ENCODE measurements at places on chromosomes 3 and 15.

GRCh38 chr3:150511122-150511821 is 35.0 kb downstream of the SERP1 start:
- no peak for DNase-seq

GRCh38 chr15:64703632-64703959 is 71.8 kb downstream of the RBPMS2 start:
- no peak for DNase-seq

GRCh38 chr15:101027273-101027901 is 108.2 kb downstream of the LRRK1 start:
- no peak for DNase-seq

- no peak for DNase-seq
These were observed 1155.5 kb downstream of the TBL1XR1 start for GRCh38 chr3:176041812-176042211.

All from NCI-H2081 (cell line).